CD4-positive, alpha-beta memory T cell (primary cell): ENCODE measurements at places on chromosomes 1 and 21.

DNA sequence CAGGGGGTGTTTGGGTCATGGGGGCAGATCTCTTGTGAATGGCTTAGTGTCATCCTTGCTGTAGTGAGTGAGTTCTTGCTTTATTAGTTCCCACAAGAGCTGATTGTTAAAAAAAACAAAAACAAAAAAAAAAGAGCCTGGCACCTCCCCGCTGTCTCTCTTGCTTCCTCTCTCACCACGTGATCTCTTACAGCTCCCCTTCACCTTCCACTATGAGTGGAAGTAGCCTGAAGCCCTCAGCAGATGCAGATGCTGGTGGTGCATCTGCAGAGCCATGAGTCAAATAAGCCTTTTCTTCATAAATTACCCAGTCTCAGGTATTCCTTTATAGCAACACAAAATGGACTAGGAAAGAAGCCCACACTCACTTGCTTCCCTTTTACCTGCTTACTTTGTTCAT, 17.2 kb upstream of the RGL1 start:
- no peak for DNase-seq

DNA sequence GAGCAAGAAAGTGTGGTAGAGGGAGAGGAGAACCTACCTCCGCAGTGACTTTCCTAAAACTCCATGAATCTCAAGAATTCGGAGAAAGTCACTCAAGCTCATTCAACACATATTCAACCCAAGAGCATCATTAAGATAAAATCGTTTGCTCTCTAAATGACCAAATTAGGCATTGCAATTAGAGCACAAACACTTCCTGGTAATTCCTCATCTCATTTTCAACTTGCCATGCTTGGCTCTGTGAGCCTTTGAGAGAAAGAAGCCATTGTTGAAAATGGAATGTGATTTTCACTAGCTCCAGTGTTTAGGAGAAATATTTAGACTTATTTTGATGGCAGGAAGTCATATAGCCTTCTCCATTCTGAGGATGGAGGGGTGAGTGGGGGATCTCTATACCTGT, 52.5 kb downstream of the KAZN start:
- DNase-seq = no peak

DNA sequence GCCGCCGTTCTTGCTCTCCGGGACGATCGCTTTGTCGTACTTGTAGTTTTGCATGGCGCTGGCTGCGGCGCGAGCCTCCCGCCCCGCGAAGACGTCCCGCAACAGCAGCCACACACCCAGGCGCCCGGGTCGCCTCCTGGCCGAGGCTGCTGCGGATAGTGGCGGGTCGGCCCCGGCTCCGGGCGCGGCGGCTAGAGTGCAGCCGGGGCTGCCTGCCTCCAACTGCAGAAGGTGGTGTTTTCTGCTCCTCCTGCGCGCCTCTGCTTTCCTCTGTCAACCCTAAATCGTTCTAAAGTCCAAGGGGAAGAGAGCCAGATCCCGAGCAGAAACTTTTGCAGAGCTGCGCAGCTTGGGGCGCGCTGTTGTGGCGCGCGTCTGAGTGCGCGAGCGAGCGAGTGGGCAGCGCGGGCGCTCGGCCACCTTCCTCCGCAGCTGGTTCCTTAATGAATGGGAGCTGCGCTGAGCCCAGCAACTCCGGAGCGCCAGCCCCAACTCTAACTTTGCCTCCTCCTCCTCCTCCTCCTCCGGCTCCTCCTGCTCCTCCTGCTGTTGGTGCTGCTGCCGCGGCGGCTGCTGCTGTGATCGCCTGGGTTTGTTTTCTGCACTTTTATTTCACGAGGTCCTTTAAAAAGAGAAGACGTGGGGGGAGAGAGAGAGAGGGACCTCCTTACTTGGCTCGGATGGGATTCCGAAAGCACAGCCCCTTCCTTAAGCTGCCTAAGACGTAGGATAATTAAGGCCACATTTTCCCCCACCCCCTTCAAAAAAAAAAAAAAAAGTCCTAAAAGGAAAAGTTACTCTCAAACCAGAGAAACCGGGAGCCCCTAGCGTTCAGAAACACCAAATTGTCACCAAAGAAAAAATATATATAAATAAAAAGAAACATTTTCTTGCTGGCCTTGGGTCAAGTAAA, at the start of gene PLPP3:
Gene PLPP3, minus strand, starts transcription at position 601 of the 913 bp plus-strand sequence. Its CDS starts 547 bp downstream, at position 54.
- DNase-seq = no peak

- no peak for DNase-seq
These were observed 295.4 kb upstream of the DAB1 start for GRCh38 chr1:57719274-57719673.

DNA sequence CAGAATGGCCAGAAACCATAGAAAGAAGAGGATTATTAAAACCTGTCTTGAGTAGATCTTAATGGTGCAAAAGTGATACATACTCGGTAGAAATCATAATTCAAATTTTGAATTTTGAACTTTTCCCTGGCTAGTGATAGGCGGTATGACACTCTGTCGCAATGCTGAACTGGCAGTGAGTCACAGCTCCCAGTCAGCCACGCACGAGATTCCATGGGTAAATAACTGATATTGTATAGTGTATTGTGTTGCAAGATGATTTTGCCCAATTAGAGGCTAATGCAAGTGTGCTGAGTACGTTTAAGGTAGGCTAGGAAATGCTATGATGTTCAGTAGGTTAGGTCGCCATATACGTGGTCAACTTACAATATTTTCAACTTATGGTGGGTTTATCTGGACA, 207.0 kb downstream of the SIPA1L2 start:
- no peak for DNase-seq

- DNase-seq = no peak
These were observed 42.8 kb downstream of the B3GALT5 start for GRCh38 chr21:39655589-39655988.

DNA sequence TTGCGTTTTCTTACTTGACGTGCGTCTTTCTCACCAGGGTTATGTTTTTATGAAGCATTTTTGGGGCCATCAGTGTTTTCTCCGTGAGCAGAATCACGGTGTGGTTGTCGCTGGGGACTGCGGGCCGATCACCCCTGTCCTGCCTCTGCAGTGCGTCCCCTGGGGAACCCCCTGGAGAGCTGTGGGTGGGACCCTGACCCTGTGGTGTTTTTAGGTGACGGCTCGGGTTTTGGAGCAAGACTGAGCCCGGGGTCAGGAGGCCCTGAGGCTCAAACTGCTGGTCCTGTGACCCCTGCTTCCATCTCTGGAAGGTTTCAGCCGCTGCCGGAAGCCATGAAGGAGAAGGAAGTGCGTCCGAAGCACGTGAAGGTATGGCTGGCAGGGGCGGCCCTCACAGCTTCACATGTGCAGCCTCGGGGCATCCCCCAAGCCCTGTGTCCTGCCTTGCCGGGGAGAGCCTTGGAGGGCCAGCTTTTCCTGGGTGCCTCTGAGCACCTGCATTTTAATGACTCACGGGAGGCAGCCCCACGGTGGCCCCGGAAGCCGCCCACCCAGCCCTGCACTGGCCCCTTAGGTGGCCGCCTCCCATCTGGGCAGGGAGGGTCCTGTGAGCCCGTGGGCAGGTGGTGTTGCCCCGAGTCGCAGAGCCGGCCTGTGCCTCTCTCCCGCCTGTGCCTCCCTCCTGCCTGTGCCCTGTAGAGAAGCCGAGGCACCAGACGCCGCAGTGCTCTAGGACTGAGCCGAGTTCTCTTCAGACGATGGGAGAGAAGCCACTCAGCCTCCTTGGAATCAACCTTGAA, 36.7 kb upstream of the DIP2A start:
- no peak for DNase-seq

GRCh38 chr1:235098547-235098946, 30.1 kb downstream of the TOMM20 start:
- DNase-seq = no peak

GRCh38 chr1:7267493-7267892, 482.2 kb downstream of the CAMTA1 start:
- DNase-seq = no peak

DNA sequence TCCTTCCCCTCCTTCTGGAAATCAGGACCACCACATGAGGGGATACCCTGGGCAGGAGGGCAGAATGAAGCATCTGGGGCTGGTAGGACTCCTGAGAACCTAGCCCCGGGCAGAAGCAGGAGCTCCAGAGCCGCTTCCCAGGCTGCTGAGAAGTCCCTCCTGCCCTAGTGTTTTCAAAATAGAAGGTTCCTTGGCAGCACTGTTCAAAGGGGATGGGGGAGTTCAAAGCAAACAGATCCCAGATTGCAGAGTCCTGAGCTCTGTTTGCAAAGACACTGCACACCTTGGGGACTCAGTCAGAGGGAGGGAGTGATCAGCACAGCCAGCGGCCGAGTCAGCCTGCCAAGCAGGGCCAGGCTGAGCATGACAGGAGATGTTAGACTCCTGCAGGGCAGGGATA, 177.8 kb downstream of the PTPRU start:
- DNase-seq = no peak

DNA sequence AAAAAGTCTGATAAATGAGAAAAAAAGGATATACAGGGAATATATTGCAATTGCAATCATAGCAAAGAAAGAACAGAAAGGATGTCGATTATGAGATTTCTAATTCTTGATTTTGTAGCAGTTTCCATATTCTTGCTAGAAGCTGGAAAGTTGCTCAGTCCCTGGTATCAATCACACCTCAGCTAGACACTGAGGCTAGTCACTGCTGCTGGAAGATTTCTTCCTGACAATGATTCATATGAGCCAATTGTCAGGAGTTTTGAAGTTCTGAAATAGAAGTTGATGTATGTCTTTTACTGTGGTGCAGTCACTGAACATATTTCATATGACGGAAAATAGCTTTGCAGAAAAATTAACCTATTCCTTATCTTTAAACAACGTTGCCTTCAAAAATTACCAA, 208.4 kb upstream of the C1orf105 start:
- no peak for DNase-seq

GRCh38 chr21:45870851-45871615, 110.5 kb upstream of the COL6A1 start:
- DNase-seq = no peak

- no peak for DNase-seq
These were observed 106.1 kb upstream of the RUNX3 start for GRCh38 chr1:25036117-25036546.

GRCh38 chr1:9326596-9326995, 33.9 kb downstream of the SPSB1 start:
- no peak for DNase-seq

DNA sequence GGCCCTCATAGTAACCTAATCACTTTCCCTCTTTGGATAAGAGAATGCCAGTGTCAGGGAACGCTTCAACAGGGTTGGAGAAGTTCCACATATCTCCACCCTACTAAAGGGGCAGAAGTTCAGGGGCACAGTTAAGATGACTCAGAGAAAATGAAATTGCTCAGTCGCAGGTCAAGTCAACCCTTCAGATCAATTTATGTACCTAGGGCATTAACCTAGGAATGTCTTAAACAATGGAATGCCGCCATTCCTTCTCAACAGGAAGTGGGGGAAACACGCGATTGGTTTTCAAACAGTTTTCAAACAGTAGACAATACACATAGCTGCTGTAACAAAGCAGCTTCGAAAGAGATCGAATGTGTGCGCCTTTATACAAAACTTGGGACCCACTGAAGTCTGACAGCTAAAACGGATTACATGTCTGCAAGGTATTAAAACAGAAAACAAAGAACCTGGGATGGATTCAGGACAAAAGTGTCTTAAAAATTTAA, 897 bp downstream of the SLC25A24 start:
- no peak for DNase-seq

GRCh38 chr1:234978397-234979295, 150.0 kb downstream of the TOMM20 start:
- DNase-seq = peak; percentile 82

- no peak for DNase-seq
These were observed 55.8 kb upstream of the GPR88 start for GRCh38 chr1:100482167-100482566.

DNA sequence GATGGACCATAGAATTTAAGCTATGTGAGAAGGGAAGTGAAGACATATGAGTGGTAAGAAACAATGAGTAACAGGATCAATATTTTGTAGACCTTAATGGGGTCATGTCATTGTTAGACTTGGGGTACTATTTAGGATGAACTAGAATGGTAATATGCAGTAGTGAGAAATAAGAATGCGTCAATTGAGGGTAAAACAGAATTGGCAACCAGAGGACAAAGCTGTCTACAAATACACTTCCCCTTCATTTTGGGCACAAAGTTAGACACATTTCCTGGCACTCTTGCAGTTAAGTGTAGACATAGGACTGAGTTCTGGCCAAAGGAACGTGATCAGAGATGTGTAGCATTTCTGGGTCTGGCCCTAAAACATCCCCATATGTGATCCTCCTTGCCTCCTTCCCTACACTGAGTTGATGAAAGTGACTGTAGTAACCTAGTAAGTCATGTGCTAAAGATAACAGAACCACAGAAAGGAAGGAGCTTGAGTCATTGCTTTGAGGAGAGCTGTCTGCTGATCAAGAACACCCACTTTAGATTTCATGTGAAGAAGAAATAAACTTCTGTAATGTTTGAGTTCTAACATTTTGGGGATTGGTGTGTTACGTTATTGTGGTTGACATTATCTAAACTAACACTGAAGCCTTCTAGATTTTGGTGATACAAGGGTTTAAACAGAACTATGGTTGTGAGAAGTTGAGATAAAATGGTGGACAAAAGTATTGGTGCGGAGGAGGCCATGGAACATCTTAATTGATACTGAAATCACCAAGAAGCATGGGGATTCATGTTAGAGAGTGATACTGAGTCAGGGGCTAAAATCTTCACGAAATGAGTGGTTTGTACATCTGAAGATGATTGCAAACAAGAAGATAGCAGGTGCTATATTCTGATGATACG, 41.7 kb downstream of the CD55 start:
- peak; percentile 3 for DNase-seq

GRCh38 chr1:180252638-180253536, 22.8 kb downstream of the LHX4 start:
- DNase-seq = peak; percentile 60
